ENCODE measurements at places on chromosomes 6 and 20.

DNA sequence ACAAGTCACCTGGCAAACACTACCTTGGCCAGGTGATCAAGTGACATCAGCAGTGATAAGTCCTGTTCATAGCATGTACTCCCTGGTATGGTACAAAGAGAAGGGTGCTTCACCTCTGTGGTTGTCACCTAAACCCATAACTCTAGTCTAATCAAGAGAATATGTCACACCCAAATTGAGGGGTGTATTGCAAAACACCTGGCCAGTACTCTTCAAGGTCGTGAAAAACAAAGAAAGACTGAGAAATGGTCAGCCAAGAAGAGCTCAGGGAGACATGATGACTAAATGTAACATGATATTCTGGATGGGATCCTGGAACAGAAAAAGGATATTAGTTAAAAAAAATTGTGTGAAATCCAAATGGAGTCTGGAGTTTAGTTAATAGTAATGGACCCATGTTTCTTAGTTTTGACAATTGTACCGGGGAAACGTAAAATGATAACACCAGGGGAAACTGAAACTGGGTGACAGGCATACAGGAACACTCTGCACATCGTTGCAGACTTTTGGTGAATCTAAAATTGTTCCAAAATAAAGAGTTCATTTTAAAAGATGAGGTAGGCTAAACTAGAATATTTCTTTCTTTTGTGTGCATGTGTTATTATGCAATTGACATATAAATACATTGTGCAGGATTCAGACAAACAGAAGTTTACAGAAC is 262.0 kb downstream of the CDC5L start:
- DNase-seq, result no peak

DNA sequence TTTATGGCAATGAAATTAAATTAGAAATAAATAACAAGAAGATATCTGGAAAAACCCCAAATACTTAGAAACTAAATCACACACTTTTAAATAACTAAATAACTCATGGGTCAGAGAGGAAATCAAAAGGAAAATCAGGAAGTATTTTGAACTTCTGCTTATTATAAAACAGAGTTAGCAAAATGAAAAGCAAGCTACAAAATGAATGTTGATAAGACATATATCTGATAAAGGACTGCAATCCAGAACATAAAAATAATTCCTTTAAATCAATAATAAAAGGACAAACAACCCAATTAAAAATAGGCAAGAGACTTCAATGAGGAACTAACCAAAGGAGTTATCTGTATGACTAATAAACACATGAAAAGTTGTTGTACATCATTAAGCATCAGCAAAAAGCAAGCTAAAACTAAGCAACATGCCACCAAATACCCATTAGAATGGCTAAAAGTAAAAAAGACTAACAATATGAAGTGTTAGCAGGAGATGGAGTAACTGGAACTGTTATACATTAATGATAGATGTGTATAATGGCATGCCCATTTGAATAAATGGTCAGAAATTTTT is 38.9 kb upstream of the STMND1 start:
- no peak for DNase-seq

DNA sequence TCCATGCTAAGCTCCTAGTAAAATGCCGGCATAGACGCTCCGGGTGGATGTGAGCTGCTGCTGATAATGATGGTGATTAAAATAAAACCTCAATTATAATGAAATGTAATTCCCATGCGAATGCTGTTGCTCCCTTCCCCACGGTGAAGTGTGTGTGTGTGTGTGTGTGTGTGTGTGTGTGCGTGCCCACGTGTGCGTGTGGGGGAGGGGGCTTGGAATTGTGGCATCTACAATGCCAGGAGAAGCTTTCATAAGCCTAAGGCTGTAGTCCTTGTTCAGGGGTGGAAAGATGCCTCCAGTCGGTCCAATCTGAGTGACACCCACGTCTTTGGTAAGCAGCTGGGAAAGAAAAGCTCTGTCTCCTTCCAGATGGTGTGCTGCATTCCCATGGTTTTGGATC is 137.9 kb downstream of the CDH26 start:
- DNase-seq, result no peak

GRCh38 chr6:160428069-160428430 is 79.9 kb downstream of the SLC22A3 start:
- no peak for DNase-seq

DNA sequence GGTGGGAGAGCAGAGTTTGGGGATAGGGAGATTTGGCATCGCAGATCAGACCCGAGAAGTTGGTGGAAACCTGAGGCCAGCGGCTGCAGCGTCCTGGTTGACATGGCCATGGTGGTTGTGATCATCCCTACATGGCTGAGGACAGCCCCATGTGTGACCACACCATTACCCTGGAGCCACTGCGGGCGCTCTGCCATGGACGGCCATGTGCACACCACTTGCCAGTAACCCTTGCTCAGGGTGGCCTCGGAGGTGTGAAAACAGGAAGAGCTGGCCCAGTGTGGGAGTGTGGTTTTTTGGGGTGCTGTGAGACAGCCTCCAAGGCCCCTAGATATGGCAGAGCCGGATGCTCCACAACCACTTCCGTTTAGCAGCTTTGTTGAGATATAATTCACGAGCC is 64.4 kb downstream of the TMEM242 start:
- DNase-seq, result no peak

GRCh38 chr6:4478098-4478497 is 298.1 kb upstream of the CDYL start:
- no peak for DNase-seq

DNA sequence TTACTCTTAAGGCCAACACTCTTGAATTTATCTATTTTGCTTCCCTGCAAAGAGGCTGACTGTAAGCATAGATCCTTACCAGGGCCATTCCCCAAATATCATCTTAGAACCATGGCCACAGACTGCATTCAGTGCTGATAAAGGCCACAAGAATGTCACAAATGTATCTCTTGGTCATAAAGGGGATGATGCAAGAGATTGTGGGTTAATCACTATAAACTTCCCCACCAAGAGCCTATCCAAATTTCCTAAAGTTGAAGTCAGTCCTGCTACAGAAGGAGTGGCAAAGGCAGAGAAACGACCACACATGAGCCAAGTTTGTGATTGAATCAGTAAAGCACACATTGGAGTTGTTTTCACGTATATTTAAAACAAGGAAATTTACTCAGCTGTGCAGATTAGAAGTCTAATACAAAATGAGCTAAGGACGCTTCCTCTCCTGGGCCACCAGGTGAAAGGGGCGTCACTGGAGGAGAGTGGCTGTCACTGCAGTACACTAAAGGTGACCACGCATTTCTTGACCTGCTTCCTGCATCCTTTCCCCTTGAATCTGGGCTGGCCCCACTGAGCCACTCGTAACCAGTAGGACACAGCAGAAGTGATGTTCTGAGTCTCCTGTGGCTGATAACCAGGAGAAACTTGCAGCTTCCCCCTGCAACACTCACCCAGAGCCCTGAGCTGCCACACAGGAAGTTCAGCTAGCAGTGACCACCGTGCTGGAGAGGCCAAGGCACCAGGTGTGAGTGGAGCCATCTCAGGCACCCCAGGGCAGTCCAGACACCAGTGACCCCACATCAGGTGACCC is 181.9 kb downstream of the SYNDIG1 start:
- peak; percentile 38 for DNase-seq

- no peak for DNase-seq
These were observed 4.8 kb downstream of the CRISP3 start for GRCh38 chr6:49739423-49739822.

GRCh38 chr6:156427345-156427744 is 349.8 kb upstream of the ARID1B start:
- DNase-seq, result peak; percentile 97

DNA sequence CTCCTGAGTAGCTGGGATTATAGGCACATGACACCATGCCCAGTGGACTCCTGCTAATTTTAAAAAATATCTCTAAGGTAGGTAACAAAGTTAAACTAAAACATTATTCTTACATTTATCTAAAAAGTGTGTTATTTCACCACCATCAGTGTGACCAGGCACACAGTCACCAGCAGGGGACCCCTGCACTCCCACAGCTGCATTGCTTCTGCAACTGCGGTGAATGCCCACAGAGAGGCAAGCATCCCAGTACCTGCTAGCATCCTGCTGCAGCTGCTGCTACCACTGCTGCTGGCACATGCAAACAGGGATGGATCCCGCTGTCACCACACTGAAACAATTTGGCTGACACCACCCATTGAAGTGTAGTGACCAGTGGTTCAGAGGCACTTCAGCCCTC is 21.9 kb upstream of the EPB41L2 start:
- DNase-seq, result no peak

DNA sequence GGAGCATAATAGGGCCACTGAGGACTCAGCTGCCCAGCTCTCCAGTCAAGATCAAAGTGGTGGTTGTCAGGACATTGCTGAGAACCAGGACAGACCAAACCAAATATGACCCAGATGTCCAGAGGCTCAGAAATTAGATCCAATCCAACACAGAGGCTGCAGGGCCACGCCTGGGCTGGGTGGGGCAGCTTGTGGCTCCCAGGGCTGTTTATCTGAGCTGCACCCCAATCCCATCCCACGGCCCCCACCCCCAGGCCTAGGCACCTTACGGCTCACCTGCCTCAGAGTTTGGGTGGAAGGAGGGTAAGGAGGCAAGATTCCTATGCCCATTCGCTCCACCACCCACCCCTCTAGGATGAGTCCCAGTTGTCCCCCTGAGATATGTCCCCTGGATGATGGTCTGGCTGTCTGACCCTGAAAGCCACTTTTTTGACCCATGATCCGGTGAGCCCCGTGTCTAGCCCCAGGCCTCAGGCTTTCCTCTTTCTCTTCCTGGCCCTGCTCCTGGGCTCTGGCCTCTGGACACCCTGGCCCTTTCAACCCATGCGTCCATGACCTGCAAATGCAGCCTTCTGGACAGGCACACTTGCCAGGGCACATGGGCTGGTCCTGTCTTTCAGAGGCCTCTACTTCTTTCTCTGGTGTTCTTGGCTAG is 40.0 kb downstream of the CPXM1 start:
- no peak for DNase-seq

DNA sequence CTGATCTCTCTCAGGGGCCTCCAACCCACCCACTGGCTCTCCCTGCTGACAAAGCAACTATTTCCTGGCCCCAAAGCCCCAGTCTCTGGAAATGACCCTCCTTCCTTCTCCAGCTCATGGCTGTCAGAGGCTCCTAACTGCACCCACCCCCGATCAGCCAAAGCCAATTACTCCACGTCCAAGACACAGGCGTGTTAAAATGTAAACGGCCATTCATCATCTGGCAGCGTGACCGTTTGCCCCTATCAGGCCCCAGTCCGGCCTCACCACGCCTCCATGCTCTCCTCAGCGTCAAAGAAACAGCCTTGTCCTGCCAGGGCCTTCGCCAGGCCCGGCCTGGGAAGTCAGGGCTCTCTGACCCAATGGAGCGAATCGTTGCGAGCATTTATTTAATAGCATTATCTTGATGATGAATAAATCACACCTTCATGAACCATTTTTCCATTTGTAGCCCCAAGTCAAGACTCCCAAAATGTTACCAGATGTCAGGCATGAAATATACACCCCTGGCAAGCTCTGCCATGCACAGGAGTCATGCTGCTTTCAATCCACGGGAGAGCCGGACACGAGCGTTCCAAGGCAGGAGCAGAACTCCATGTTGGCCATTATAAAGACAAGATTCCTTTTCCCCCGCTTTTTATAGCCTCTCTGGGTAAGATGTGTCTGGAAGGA is 17.7 kb downstream of the RIPOR3 start:
- peak; percentile 85 for DNase-seq

DNA sequence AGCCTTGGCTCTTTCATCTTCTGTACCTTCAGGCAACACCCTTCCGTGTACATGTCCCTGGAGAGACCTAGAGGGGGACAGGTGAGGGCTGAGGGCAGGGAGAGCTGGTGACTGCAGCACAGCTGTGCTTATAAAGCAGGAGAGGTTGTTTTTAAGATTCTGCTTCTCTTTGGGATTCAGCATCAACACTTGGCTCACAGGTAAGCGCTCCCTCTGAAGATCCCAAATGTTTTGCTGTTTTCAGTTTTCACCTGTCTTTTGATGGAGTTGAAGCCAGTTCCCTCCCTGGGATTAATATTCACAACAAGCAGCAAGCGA is 19.4 kb upstream of the TRAF3IP2 start:
- no peak for DNase-seq

- no peak for DNase-seq
These were observed 311.1 kb upstream of the JAG1 start for GRCh38 chr20:10984913-10985312.

GRCh38 chr6:163897030-163897429 is 482.5 kb downstream of the QKI start:
- no peak for DNase-seq

- DNase-seq, result no peak
These were observed 22.6 kb downstream of the TOP1 start for GRCh38 chr20:41051009-41051825.

DNA sequence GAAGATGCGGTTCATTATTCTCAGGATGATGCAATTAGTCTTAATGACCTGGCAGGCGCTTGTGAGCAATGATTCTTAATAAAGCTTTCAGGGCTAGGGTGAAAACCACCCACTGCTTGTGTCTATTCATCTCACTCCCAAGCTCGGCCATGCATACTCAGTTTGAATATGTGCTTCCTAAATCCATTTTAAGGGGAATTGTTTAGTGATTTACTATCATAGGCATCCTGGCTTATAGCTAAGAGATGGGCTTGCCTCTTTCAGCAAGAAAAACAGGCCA is 141.1 kb upstream of the SLC24A3 start:
- no peak for DNase-seq

- no peak for DNase-seq
These were observed 8.7 kb downstream of the MTHFD1L start for GRCh38 chr6:150874179-150874578.

- no peak for DNase-seq
These were observed 35.8 kb downstream of the METTL24 start for GRCh38 chr6:110322151-110322873.

DNA sequence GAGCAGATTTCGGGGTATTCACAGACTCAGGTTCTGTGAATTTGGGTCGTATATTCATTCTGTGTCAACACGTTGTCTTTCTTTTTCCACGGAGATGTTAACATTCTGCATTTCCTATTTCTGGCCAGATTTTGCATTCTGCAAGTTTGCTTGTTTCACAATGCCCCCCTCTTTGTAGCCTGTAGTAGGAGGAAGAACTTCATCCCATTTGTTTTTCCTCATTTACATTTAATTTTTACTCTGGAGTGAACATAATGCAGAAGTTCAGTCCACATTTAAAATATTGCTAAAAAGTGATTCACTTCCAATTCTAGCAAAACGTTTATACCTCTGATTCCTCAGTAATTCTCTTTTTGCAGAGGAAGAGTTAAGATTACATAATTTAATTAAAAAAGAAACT is 12.9 kb downstream of the TAGAP start:
- no peak for DNase-seq

GRCh38 chr20:46832555-46832954 is 62.1 kb upstream of the EYA2 start:
- DNase-seq, result no peak

GRCh38 chr20:34397096-34397495 is 34.0 kb downstream of the ITCH start:
- DNase-seq, result no peak

DNA sequence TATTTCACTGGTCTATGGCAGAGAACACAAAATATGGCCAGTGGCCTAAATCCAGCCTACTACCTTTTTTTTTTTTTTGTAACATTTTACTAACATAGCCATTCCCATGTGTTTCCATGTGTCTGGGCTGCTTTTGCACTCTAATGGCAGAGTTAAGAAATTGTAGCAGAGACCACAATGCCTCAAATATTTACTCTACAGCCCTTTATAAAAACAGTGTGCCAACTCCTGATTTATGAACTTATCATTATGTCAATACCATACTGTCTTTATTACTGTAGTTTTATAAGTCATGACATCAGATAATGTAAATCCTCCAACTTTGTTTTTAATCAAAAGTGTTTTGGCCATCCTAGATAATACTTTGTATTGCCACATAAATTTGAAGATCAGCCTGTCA is 27.4 kb upstream of the CAP2 start:
- DNase-seq, result no peak

- no peak for DNase-seq
These were observed 150.7 kb downstream of the DTNBP1 start for GRCh38 chr6:15512126-15512525.
